ENCODE measurements at places on chromosomes 5 and 9. TPM values are rescaled to one million over a fixed set of nuclear protein-coding genes. Genes with fewer than 3 reads are reported as not detected.

TSSK1B gene
- total RNA-seq: not detected

TMC1 gene
- total RNA-seq: not detected

TLR4 gene
- total RNA-seq: not detected

ADAMTSL2 gene
- total RNA-seq: 0.07 TPM

Measured in activated CD4-positive, alpha-beta memory T cell treated with anti-CD3 and anti-CD28 coated beads for 36 hours (primary cell).